ENCODE measurements at places on chromosomes 1 and 21. TPM values are rescaled to one million over a fixed set of nuclear protein-coding genes. Genes with fewer than 3 reads are reported as not detected.

Gene TRPM2
- total RNA-seq, result 1.2 TPM

Gene SNAPIN
- 36.3 TPM for total RNA-seq

Gene ZNF593OS
- total RNA-seq, result not detected

Gene ASH1L
- total RNA-seq, result 59.7 TPM

Gene OPTC
- total RNA-seq, result not detected

Gene BCAN
- total RNA-seq, result 95.8 TPM

Gene KCNQ4
- total RNA-seq, result 1.7 TPM

Gene IBA57
- total RNA-seq, result 4.2 TPM

Gene TP73
- total RNA-seq, result 0.16 TPM

Gene RGS16
- total RNA-seq, result 1.6 TPM

Gene OR10R2
- total RNA-seq, result not detected

Gene FHL3
- 4.1 TPM for total RNA-seq

Gene GJA8
- not detected for total RNA-seq

Gene RGSL1
- total RNA-seq, result not detected

Gene AMPD1
- not detected for total RNA-seq

Gene PTGER3
- total RNA-seq, result 1.2 TPM

Gene TPM3
- total RNA-seq, result 208 TPM

Gene RHCE
- total RNA-seq, result not detected

Measured in occipital lobe (tissue), 3 donors.